Trophoblast cell (in vitro differentiated cells and primary cell): ENCODE measurements at places on chromosomes 4 and X.

- no peak for DNase-seq
Measured at GRCh38 chrX:41293269-41293668, 40.7 kb upstream of the DDX3X start.

DNA sequence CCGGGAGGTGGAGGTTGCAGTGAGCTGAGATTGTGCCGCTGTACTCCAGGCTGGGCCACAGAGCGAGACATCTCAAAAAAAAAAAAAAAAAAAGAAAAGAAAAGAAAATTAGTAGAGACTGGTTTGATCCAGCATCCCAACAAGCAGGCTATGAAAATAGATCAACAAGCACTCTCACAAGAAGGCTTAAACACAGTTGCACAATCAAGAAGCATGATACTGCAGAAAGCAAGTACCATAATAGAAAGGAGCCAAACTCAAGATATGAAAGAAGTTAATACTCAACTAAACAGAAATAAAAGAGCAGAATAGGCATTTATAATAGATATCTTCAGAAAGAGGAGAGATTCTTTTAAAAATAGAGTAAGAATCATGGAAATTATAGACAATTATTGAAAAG, 10.6 kb downstream of the TLR6 start:
- DNase-seq: no peak

DNA sequence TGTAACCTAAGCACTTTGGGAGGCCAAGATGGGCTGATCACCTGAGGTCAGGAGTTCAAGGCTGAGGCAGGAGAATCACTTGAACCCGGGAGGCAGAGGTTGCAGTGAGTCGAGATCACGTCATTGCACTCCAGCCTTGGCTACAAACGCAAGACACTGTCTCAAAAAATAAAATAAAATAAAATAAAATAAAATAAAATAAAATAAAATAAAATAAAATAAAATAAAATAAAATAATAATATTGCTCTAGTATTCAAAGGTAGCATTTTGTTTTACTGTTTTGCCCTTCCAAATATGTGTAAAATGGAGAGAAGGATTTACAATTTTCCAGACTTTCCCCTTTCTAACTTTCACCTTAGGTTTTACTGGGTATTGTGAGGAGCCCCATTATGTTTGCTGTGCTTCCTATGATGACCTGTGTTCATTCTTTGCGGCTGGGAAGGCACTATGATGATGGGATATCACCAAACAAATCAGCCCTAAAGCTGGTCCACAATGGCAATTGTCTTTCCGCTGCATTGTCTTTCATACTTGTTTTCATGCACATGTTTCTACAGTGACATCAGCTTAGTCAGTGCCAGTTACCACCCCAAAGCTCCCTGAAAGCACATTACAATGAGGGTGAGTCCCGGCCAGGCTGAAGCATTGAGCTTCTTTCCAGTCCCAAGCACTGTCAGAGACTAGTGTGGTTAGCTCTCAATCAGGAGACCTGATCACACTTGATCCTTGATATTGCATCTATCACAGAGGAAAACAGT, 50.8 kb downstream of the DTHD1 start:
- no peak for DNase-seq

- no peak for DNase-seq
Measured at GRCh38 chrX:1465286-1466231, 12.8 kb upstream of the ASMTL start.

GRCh38 chrX:53071604-53072417, 10.4 kb upstream of the TSPYL2 start:
- DNase-seq: peak; percentile 84

GRCh38 chr4:155529272-155529671, 137.4 kb upstream of the GUCY1A1 start:
- DNase-seq: no peak

GRCh38 chrX:136496186-136496763, 1.1 kb upstream of the HTATSF1 start:
- no peak for DNase-seq

- DNase-seq: no peak
Measured at GRCh38 chr4:52311464-52312125, 260.5 kb downstream of the SPATA18 start.

GRCh38 chr4:112604589-112604988, 32.1 kb downstream of the ZGRF1 start:
- DNase-seq: peak; percentile 50

DNA sequence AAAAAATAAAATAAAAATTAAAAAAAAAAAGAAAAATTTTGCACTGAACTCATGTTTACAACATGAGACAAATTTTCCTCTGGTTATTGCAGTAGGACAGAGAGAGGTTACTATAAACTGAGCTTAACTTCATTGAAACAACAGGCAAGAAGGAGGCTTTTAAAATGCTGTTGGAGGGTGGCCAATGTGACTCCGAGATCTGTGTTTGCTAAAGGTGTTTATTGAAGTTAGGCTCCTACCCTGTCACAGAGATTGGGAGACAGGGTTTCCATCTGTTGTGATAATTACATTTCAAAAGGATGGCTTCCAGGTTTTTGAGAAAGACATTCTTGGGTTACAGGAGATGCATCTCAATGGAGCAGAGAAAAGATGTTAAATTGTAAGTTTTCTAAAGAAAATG, 370.5 kb upstream of the HS3ST1 start:
- DNase-seq: no peak

DNA sequence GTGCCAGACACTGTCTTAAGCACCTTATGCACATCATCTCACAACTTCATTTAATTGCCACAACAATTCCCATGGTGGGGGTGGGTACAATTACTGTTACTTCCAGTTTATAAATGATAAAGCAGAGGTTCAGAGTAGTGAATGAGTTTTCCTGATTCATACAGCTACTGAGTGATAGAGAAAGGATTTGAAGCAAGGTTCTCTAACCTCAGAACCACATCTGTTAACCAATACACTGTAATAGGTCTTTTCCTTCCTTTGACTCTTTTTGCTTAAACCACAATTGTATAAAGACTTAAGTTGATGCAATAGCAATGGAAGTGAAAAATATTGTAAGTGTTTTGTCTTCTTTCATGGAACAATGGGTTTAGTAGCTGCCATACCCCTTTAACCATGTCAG, 43.5 kb upstream of the PAK3 start:
- DNase-seq: no peak

DNA sequence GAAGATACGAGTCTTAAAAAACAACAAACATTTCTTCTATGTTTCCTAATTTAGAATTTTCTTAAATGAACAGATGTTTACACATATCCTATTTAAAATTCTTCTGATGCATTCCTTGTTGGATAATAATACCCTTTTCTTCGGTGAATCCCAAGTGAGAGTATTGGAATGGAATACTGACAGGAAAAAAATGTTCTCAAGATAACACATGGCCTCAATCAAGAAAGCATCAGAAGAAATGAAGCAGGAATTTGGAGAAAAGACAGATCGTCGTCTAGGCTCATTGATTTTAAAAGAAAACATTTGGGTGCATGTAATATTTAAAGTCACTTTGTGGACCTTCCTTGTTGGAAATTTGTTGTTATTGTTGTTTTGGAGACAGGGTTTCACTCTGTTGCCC, 196.9 kb upstream of the ANK2 start:
- no peak for DNase-seq
